Right renal pelvis (tissue), 4 donors: ENCODE measurements at places on chromosomes 5 and 9. TPM values are rescaled to one million over a fixed set of nuclear protein-coding genes. Genes with fewer than 3 reads are reported as not detected.

- DNase-seq = no peak
Observed at GRCh38 chr5:154481584-154482381, 3.8 kb upstream of the HAND1 start.

- no peak for DNase-seq
Observed at GRCh38 chr9:1049641-1050040, 516 bp upstream of the DMRT2 start.

DNA sequence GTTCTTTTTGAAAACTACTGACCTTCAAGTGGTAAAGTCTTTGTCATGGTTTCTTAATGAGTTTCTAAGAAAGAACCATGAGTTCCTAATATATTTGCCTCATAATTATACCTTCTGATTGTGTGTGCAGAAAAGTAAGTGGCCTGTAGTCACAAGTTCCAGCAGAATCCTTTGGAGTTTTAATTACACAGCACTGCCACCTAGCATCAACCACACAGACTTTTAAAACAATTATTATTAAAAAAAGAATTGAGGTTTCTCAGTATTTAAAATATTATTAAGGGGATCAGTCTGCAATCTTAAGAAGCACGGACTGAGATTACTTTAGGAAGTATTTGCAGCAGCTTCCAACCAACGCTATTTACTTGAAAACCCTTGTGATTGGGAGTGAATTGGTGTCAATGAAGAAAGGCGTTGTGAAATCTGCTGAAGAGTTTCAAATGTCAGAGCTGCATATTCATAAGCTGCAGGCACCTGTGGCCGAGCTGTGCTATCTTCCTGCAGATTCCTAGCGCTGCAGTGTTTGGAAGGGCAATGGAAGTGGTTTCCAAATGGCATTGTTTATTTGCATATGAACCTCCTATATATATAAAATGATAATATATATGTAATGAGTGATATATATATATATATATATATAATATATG is 1074.2 kb upstream of the WWC1 start:
- DNase-seq = no peak

GRCh38 chr5:134517553-134517952 is 7.9 kb upstream of the JADE2 start:
- DNase-seq = no peak

DNA sequence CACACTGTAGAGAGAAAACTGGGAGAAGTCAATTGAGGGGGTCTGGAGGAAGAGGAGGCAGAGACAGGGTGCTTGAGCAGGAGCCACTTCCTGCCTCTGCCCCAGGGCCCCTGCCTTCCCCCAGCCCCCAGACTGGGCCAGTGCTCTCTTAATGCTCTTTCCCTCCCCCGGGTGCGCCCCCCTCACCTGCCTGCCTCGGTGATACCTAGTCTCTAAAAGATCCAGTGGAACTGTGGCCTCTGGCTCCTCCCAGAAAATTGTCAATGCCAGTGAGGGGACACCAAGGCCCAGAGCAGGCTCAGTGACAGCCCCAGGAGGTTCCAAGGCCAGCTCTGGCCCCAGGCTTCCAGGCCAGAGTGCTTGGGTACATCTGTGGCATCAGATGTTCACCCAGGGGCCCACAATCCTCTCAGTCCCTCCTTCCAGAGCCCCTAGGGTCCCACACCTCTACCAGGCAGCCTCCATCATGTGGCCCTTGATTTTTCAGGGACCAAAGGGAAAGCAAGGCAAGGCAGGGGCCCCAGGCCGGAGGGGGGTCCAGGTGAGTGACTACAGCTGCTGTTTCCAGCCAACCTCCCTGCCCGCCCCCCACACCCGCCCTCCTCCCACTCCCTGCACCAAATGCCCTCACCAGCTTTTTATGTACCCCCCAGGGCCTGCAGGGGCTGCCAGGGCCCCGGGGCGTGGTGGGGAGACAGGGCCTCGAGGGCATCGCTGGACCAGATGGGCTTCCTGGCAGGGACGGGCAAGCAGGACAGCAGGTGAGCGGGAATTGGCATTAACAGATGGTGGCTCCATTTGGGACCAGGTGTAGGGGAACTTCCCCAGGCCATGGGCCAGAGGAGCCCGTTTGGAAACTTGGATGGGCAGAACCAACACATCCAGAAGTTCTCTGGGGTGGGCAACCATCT is 33.1 kb upstream of the ORM1 start:
- DNase-seq = no peak

- no peak for DNase-seq
Observed at GRCh38 chr5:71748360-71748759, 29.3 kb downstream of the CARTPT start.

DNA sequence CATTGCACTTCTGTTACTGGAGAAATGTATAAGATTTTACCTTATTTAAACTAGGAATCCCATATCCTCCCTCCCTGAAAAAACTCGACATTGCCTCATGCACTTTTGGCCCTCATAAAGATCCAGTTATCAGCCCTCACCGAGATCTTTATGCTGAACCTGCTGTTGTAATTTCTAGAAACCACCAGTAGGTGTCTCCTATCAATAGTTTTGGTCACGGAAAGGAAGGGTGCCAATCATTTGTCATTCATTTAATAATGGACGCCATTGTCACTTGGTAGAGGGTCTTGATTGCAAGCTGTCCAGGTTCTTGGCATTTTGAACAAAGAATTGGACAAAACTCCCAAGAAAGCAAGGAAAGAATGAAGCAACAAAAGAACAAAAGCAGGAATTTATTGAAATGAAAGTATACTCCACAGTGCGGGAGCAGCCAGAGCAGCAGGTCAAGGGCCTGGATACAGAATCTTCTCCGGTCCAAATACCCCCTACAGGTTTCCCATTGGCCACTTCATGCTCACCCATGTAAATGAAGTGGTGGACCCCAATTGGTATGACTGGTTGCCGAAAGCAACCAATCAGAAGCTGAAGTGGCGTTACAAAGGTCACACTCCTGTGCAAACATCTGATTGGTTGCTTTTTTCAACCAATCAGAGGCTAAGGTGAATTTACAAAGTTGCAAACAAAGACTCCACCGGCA is 524.3 kb downstream of the PSAT1 start:
- DNase-seq = no peak

DNA sequence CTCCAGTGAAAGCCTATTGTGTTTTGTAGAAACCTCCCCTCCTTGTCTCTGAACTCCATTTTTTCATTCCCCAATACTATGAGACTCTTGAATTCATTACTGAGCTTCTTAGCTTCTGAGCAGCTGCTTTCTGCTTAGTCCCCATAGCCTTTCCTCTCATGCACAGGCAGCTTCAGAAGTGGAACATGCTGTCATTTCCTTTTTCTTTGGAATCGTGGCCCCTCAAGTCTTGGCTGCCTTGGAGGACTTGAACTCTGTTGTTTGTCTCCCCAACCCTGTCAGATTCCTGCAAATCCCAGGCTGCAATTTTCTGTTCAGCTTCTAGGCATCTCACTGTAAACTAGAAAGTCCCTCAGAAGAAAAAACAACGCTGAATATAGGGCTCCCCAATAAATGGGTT is 268.5 kb downstream of the ARRDC3 start:
- no peak for DNase-seq

DNA sequence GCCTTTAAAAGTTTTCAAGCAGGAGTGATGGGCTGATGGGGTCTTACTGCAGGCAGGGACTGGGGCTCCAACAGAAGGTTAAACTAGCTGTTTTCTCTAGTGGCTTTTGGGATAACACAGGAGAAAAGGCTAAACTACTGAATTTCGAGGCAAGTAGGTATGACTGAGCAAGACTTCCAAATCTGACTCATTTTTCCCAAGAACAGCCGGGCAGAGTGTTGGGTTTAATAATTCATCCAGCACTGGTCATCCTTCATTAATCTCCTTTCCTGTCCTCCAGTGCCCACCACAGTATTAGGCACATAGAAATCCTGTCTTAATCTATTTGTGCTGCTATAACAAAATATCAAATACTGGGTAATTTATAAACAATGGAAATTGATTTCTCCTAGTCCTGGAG is 20.5 kb downstream of the MSX2 start:
- DNase-seq = no peak

ANGPTL2 gene
- 13.6 TPM for polyA plus RNA-seq

MYOT gene
- 1.7 TPM for polyA plus RNA-seq

SCGB3A2 gene
- polyA plus RNA-seq = not detected

ENTPD8 gene
- 0.57 TPM for polyA plus RNA-seq

CSF2 gene
- not detected for polyA plus RNA-seq

GPR150 gene
- polyA plus RNA-seq = not detected

IFNK gene
- polyA plus RNA-seq = 0.06 TPM
